ENCODE measurements at places on chromosomes 4 and X.

DNA sequence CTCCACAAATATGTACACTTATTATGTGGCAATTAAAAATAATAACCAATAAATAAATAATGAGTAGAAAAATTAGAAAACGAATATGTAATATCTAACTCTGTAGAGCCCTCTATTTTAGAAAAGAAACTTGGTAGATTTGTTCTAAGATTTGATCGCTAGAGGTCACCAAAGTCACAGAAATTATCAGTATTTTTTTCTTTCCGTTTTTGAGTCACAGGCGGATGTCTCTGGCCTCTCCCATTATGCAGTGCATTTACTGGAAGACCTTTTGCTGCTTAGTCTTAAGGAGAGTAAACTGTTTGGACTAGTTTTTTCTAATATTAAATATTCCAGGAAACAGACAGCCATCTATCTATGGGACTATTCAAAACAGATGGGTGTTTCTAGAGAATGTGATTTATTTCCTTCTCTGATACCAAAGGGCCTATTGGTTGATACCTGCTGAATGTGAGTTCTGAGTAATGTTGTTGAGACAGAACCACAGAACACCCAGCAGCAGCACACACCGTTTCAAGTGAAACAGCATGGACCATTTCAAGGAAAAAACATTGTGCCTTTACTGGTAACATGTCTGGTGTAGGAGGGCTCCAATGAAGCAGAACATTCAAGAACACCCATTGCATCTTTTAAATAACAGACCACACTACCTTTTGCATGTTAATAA lies 34.0 kb upstream of the GYPA start:
- peak; percentile 77 for DNase-seq

DNA sequence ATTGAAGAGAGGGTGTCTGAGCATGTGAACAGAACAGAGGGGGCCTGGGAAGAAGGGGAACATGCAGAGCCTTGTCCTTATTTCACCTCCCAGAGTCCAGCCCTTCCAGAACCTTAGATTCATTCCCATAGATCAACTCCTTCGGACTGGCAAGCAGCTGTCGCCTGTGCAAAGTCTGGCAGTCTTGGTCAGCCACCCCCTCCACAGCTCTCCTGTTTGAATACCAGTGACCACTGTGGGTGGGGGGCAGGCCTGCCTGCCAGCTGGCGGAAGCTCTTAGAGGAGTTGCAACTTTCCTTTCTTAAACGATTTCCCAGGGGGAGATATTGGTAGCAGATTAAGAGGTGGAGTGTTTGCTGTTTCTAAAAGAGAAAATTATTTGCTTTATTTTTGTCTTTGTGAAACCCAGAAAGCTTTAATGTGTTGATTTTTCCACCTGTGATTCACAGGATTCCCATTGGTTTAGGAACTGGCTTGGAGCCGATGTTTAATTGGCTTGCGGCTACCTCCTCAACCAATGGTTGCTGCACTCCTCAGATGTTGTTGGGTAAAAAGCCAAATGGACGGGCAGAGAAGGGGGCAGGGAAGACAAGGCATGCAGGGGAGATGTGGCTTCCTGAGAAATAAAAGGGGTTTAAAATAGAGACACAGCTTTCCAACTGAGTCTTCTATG lies 62.2 kb upstream of the PRPS1 start:
- DNase-seq = no peak

- DNase-seq = no peak
These were observed 136.6 kb downstream of the VEGFC start for GRCh38 chr4:176656108-176656507.

GRCh38 chr4:82919386-82919785 lies 18.9 kb downstream of the THAP9 start:
- DNase-seq = no peak

GRCh38 chr4:53004497-53005148 lies 142.5 kb downstream of the RASL11B start:
- no peak for DNase-seq

DNA sequence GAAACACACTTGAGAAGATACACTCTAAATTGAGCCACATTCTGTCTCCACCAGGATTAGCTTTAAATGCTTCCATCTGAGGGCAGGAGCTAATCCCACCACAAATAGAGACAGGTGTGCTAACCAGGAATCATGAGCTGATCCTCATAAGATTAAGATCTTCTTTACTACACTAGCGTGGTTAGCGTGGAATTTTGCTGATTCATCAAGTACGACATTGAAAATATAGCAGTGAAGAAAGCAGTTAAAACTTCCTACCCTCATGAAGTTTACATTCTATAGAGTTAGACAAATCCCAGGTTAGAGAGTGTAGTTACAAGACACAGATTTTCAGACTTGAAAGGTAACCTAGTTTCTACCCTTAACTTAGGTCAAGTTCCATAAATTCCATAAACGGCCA lies 5.3 kb upstream of the APELA start:
- DNase-seq = no peak

DNA sequence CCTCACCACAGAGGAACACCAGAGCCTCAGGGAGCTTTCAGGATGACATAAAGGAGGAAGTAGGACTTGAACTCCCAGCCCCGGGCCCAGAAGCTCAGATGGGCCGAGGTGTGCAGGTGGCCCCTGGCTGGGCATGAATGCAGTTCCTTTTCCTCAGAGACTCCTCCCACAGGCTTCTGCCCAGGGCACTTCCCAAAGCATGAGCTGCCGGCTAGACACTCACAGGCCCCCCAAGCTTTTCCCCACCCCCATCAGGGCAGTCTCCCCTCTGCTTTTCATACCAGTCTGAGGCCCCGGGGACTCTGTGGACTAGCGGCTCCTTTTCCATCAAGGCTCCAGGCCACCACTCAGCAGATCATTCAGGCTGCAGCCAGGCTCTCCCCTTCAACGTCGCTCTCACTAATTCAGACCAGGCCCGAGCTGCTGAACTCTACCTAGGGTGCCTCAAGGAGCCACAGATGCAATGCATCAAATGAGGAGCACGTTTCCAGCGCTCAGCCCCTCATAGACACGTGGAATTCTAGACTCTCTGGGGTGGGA lies 36.9 kb downstream of the HMX1 start:
- DNase-seq = no peak

GRCh38 chr4:140756319-140757231 lies at the start of gene TBC1D9:
TBC1D9 (minus strand) TSS chr4:140756385; CDS start chr4:140756045, 340 bp downstream.
- DNase-seq = no peak

DNA sequence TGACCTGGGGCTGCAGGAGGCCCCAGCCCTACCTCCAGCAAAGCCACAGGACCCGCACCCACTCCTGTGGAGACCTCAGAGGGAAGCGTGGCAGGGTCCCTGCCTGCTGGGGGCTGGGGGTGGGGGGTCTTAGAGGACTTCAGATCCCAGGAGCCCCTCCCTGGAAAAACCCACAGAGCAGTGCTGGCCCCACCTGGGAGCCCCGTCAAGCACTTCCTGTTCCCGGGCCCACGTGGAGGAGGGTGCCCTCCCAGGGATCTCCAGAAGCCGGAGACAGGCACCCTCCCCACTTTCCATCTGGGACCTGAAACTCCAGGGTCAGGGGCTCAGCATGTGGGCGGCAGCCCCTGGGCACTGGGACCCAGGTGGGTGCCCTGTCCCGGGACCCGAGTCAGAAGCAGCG lies 32.0 kb downstream of the TACC3 start:
- no peak for DNase-seq

DNA sequence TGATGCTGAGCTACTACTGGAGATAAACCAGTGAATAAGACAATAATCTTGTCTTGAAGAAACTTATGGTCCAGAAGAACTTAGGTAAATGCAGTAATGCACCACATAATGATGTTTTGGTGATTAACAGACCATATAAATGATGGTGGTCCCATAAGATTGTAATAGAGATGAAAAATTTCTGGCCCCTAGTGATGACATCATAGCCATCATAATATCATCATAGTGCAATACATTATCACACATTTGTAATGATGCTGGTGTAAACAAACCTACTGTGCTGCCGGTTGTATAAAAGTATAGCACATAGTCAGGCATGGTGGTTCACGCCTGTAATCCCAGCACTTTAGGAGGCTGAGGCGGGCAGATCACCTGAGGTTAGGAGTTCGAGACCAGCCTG lies 846.8 kb downstream of the FSTL5 start:
- no peak for DNase-seq

- DNase-seq = no peak
These were observed 25.9 kb downstream of the EIF2S3 start for GRCh38 chrX:24080704-24081103.

GRCh38 chr4:62275470-62275869 lies 1075.3 kb downstream of the ADGRL3 start:
- DNase-seq = no peak

DNA sequence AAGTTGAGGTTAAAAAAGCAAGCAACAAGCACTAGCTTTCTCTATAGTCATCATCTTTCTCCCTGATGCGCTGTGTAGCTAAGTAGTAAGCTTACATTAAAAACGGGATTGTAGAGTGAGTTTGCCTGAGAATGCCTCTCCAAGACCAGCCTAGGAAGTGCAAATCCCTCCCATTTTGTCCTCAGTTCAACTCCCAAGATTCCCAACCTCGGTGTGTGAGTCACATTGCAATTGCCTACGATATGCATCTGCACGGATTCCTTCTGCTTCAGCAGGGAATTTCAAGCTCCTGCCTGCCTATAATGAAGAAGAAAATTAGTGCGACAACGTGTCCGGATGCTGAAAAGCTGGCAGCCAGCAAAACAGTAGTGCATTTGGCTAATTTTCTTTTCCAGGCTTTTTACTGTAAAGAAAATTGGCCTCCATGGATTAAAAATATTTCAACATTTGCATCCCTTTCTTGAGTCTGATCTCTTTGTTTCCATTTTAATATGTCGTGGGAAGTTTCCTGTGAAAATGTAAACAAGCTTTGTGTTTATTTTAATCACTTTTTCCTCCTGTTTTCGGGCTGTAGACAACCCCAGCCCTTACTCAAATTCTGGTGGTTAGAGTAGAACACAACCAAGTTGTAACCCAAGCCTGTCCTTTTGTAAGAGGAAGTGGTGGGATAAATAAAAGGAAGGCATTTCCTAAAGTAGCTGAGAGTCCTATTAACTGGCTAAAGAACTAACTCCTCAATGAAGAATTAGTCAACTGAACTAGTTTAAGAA lies 58.4 kb upstream of the TET2 start:
- peak; percentile 54 for DNase-seq

DNA sequence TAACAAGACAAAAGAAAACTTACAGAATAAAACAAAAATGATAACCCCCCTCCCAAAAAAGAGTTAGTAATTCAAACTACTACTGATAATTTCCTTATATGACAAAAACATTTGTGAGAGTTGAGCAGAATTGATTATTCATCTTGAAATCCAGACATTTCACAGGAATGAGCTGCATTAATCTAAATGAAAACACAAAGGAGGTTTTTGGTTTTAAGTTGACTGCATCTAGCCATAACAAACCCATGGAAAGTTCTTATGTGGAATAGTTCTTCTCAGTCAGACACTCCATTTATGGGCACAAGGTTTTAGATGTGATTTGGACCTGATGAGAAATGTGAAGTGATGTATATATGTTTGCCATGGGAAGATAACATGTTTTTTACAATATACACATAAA lies 95.4 kb downstream of the VCX2 start:
- no peak for DNase-seq

GRCh38 chrX:155086961-155087735 lies 15.8 kb downstream of the BRCC3 start:
- no peak for DNase-seq

DNA sequence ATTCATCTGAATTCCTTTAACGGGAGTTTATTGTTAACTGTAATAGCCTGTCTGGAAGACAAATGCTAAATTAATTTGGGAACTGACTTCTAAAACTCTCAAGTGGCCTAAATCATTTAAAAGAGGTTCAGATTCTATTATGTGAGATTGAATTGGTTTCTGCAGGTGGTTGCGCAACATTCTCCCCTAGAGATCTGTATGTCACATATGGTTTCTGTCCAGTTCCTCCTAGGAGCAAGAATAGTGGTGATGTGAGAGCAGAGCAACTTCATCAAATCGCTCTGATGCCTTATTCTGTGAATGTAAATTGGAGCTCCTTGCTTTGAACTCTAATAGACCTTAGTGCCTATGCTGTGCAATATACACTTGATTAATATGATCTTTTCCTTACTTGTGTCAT lies 144.6 kb upstream of the GPR101 start:
- no peak for DNase-seq

DNA sequence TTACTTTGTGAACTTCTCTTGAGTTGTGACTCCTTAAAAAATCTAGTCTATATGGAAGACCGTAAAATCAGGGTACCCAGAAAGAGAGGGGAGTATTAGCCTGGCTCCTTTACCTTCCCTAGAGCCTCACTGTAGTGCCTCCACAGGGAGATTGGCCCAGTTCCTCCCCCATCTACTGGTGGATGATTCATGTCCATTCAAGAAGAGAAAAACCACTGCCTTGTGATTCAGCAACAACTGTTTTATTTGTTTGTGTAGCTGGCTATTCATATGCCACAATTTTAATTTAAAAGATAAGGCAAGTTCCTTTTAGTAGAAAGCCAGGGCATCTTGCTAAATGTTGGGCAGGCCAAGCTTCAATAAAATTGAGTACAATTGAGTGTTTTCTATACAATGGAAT lies 221.8 kb upstream of the KCNIP4 start:
- DNase-seq = no peak

- DNase-seq = no peak
These were observed 3.0 kb downstream of the BMP15 start for GRCh38 chrX:50913520-50913919.

DNA sequence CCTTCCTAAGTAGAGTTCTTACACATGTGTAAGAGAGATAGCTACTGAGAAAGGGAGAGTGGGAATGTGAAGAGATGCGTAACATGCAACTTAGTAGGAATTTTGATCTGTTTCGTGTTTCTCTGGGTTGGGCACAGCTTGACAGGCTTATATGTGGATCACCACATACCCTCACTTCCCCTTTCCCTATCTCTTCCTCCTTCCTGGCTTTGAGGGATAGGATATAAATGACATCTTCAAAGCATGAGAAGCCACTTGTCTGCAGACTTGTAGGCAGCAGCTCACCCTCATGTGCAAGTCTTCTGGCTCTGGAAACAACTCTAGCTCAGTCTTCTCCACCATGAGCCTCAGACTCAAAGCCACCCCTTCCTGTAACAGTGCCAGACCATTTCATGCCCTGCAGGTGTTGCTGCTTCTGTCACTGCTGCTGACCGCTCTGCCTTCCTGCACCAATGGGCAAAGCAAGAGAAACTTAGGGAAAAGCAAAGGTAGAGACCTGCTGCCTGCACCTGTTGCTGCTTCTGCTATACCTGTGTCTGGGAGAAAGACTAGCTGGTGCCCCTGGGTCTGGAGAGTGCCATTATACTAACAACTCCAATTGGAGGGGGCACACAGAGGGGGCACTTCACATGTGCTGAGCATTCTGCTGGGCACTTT lies 5.4 kb upstream of the PF4V1 start:
- no peak for DNase-seq

GRCh38 chrX:110341189-110342035 lies 17.2 kb upstream of the RTL9 start:
- DNase-seq = peak; percentile 81

DNA sequence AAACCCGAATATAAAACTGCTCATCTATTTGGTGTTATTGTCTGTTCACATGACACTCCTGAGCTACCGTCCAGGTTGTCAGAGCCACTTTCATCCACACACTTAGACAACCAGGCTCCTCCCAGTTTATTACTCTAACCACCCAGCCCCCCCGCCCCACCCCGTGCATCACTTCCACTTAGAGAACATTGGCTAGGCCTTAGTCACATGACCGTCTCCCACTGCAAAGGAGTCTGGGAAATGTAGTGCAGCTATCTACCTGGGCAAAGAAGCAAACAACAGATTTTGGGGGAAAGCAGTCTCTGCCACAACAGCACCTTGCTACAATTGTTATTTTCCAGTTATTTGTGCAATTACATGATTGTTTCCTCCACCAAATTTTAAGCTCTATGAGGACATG lies 57.6 kb upstream of the RBPJ start:
- DNase-seq = peak; percentile 25

- no peak for DNase-seq
These were observed 31.3 kb upstream of the SORCS2 start for GRCh38 chr4:7160951-7161440.
